Mesothelial cell of epicardium (in vitro differentiated cells): ENCODE measurements at places on chromosomes 3 and 15. TPM values are rescaled to one million over a fixed set of nuclear protein-coding genes. Genes with fewer than 3 reads are reported as not detected.
A peak's percentile ranks its signal among the peaks of the same experiment; 100 is the strongest.

The HOMER2 gene
- total RNA-seq, result 12.5 to 15.9 TPM (median 12.8 TPM) in 3 replicates

The SMAD6 gene
- total RNA-seq, result 164 to 176 TPM (median 176 TPM) in 3 replicates

DNA sequence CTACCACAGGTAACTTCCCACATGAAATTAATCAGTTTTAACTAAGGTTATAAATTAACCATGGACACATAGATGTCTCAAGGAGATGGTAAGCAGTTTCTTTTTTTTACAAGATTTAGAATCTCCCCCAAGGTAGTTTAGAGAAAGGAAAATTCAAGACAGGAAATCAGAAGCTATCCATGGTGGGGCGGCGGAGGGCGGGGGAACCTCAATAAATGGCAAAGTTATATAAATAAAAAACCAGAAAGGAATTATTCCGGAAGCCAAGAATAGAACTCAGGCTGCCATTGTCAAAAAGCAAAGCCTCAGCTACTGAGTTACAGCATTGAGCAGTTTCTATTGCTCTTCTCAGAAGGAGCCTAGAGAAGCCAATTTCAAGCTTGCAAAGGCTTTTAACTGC lies 172.1 kb upstream of the SMAD3 start:
- no peaks in the 10 kb centered on the region for H3K27me3 ChIP-seq
- H3K27ac ChIP-seq, result no peak overlapping the region
- H3K36me3 ChIP-seq, result peaks cover 8% of the 10 kb centered on the region
- H3K4me3 ChIP-seq, result no peak overlapping the region
- no peak for DNase-seq

DNA sequence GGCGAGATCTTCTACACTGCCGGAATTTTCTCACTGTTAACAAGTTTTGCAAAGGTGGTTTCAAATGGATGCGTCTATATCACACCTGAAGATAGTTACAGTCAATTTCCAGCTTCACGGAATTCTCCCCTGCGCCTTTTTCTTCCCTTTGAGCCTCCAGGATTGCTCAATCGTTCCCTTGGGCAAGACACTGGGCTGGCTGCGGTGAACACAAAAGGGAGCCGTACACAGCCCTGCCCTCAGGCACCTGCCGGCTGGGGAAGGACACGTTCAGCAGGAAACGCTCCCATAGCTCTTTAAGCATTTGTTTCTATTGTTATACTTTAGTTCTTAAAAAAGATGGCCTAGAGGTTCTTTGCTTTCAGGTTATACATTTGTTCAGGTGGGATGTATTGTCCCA lies 85.7 kb downstream of the C3orf70 start:
- H3K36me3 ChIP-seq, result no peaks in the 10 kb centered on the region
- no peaks in the 10 kb centered on the region for H3K27me3 ChIP-seq
- DNase-seq, result no peak
- no peak overlapping the region for H3K4me3 ChIP-seq
- no peak overlapping the region for H3K27ac ChIP-seq

GRCh38 chr3:7695049-7695448 lies 806.6 kb upstream of the LMCD1 start:
- H3K4me3 ChIP-seq, result no peak overlapping the region
- no peak overlapping the region for H3K27ac ChIP-seq
- no peaks in the 10 kb centered on the region for H3K36me3 ChIP-seq
- H3K4me1 ChIP-seq, result peaks cover 8% of the 10 kb centered on the region
- DNase-seq, result no peak

GRCh38 chr3:139416275-139416674 lies 26.8 kb upstream of the COPB2 start:
- DNase-seq, result no peak
- H3K4me3 ChIP-seq, result no peak overlapping the region
- no peaks in the 10 kb centered on the region for H3K4me1 ChIP-seq
- no peaks in the 10 kb centered on the region for H3K27me3 ChIP-seq
- peaks cover 54% of the 10 kb centered on the region for H3K36me3 ChIP-seq

- H3K27ac ChIP-seq, result peak overlapping the region; percentile 77
- no peaks in the 10 kb centered on the region for H3K27me3 ChIP-seq
- no peak for DNase-seq
These were observed 36.5 kb downstream of the QTRT2 start for GRCh38 chr3:114093016-114093380.
